ENCODE measurements at places on chromosomes 4 and X.

DNA sequence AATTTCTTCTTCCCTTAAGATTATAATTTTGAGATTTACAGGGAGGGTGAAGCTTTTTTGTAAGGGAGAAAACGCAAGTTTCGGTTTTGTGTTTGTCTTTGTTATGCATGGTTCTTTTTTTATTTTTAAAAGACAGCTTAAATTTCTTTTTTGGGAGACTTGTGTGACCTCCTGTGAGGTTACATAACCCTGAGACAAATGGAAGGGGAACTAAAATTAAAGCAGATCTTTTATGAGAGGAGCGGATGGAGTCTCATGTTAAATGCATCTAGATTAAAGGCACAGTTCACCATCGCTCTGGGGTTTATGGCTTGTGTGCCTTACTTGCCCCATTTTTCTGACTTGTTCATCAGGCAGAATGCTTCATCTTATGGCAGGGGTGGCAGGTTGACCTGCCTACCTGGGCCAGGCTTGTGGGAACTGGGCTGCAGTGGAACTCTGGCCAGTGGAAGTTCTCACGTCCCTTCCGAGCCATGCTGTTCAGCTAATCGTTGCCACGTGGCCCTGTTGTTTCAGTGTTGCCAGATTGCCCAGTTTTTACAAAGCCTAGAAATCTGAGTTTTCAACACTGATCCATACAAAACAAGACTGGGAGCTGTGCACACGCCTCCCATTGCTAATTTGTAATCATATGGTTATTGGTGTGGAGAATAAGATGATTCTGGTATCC, 291.8 kb downstream of the ARHGAP10 start:
- DNase-seq, result no peak

DNA sequence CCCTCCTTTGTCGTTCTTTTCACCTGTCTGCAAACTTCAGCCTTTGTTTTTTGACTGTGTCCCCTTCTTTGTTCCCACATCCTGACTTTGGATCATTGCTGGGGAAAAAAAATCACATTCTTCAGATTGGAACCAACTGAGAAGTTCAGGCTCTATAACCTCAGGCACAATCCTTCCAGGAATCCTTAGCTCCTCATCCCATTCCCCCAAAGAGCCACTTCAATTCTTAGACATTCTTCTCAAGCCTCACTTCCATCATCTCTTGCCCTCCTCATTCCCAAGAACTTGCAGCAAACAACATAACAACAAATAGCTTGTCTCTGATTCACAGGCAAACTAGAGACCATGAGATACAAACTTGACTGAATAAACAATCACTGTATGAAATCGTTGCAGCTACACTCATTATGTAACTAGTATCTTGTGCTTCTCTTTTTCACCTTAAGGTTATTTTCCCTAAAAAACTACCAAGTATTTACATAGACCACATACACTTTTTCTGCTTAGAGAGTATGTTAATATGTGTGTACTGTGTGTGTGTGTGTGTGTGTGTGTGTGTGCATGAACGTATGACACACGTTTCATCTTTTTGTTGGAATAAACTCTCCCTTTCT, 26.4 kb upstream of the PGM2 start:
- no peak for DNase-seq

DNA sequence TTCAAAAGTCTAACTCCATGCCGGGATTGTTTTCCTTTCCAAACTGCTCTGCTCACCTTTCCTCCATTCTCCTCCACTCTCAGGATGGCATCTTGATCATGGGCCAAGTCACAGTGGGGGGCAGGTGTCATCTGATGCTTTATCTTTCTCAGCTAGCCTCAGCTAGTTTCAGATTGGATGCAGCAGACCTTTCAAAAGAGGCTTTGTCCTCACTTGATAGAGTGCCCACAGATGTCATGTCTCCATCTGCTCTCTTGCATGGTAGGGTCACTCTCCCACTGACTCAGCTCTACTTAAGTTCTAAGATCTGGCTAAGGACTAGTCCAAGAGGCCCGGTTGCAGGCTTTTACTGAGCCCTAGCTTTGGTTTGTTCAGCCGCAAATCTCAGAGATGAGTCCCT, 341.8 kb upstream of the GALNT7 start:
- no peak for DNase-seq

GRCh38 chrX:103467887-103468286, 51.4 kb downstream of the RAB40A start:
- DNase-seq, result no peak

DNA sequence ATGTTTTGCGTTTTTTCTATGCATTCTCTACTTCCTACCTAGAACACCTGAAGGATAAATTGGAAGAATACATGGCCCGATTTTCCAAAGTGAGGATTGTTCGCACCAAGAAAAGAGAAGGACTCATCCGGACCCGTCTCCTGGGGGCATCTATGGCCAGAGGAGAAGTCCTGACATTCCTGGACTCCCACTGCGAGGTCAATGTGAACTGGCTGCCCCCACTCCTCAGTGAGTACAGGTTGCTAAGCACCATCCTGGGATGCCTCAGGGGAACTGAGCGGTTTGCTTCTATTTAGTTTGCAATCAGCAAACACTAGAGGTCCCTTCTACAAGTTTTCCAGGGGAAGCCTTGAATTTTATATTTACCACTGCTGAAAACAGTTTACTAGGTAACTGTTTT, 359.3 kb upstream of the GALNT7 start:
- no peak for DNase-seq
